ENCODE measurements at places on chromosomes 3 and 15. TPM values are rescaled to one million over a fixed set of nuclear protein-coding genes. Genes with fewer than 3 reads are reported as not detected.

Gene AMT
- polyA plus RNA-seq = 27.3 TPM

DNA sequence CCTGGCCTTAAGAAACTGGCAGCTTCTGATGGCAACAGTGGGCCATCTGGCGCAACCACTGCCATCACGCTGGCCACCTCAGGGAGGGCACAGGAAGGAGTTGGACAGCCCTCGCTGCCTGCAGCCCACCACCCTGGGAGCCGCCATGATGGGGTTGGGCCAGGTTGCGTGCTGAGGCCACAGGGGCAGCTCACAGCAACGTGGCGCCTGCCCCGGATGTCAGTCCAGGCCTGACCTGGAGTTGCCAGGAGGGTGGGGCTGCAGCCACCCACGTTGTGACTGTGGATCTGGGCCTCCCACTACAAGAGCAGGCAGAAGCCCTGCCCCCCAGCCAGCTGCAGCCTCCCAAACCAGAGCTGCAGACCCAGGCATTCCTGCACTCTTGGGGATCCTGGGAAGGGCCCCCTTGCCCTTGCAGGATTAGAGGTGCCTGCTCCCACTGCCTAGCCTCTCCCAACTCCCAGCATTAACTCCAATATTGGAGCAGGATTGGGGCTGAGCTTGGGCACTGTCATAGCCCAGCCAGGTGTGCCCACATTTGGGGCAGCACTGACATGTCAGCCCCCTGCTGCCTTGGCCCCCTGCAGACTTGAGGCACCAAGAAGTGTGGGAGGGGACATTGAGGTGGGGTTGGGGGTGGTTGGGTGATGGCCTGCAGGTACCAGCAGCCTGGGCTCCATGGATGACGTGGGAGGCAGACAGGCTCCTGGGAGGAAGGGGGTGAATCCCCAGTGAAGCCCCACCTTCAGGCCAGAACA is 468.9 kb upstream of the CCDC54 start:
- DNase-seq = no peak

Gene CYP19A1
- not detected for polyA plus RNA-seq

- DNase-seq = no peak
Measured at GRCh38 chr15:76636059-76636458, 269.1 kb downstream of the SCAPER start.

GRCh38 chr3:147937341-147937740 is 528.2 kb downstream of the ZIC1 start:
- DNase-seq = no peak

- DNase-seq = peak; percentile 71
Measured at GRCh38 chr3:48157950-48158376, 30.3 kb downstream of the CDC25A start.

GRCh38 chr3:150469031-150469930 is 61.2 kb downstream of the TSC22D2 start:
- no peak for DNase-seq

DNA sequence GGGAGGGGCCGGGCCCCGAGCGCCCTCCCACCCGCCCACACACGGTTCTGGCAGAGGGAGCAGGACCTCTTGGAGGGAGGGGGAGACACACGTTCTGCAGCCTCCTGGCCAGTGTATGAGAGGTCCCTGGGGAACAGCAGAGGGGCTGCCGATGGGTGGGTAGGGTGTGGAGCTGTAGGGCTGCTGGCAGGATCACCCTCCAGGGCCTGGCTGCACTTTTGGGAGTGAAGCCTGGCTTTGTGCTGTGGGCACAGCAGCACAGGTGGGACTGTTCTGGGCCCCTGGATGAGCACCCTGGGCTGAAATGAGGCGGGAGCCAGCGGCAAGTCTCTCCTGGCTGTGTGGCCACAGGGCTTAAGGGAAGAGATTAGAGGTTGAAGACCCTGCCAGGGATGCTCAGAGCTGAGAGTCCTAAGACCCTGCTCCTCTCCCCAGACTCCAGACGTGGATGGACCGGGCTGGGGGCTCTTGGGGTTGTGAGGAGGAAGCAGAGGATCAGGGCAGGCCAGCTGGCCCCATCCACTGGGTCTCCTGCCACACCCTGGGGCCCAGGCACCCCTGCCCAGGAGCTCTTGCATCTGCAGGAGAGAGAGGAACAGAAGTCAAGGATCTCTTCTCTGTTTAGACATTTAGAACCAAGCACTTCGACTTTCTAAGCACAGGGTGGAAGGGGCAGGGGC is 45.2 kb downstream of the RGMA start:
- DNase-seq = no peak

GRCh38 chr15:81942157-81942556 is 103.7 kb downstream of the MEX3B start:
- DNase-seq = no peak

Gene SYNPR
- polyA plus RNA-seq = 0.42 TPM

DNA sequence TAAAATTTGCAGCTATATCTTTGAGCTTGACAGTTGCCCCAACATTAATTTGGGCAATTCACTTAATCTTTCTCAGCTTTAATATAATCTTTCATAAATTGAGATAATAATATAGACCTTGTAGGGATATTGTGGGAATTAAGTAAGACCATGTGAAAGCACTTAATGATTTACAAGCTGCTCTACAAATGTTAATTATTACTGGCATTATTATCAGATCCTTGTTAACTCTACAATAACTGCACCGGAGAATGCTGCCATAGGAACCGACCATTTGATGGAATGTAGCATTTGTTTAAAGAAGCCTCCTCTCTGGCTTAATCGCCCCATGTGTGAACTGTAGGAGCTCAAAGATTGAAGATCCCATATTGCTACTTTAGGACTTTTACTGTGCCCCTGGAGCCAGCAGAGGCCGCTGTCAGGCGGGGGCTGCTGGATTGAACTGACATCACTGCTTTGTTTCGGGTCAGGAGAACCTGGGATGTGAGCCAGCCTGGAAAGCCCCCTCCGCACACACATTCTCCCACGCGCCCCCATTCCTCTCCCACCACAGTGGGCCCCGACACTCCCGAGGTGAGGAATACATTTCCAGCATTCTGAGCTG is 154.2 kb upstream of the TNIK start:
- DNase-seq = no peak

- DNase-seq = no peak
Measured at GRCh38 chr3:191008074-191008473, 145.6 kb upstream of the GMNC start.

DNA sequence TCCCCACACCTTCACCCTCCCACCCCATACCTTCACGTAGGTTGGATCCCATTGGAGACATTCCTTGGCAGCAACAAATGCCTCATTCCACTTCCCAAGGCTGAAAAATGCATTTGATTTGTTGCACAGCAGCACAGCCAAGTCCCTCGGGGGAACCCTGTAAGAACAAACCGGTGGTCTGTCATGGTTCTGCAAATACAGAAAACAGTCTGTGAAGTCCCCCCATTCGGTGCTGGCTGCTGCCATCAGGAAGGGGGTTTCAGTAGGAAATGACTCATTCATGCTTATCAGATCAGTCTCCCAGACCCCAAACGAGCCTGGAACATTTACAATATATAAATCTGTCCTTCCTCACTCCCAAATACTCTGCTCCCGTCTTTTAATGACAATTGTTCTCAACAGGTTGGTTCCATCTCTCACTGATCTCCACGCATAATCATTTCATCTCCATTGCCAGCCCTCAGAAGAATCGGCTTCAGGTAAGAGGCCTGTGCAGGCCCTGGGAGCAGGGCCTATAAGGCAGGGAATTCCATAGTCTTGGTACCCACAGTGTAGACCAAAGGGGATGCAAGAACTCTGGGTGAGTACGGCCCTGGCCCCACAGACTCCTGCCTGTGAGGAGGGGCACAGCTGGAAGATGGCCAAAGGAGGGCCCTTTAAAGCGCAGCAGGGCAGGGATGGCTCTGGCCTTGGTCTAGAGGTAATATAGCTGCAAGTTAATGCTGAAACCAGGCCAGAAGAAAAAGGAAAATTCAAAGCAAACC is 41.6 kb downstream of the TRANK1 start:
- no peak for DNase-seq

DNA sequence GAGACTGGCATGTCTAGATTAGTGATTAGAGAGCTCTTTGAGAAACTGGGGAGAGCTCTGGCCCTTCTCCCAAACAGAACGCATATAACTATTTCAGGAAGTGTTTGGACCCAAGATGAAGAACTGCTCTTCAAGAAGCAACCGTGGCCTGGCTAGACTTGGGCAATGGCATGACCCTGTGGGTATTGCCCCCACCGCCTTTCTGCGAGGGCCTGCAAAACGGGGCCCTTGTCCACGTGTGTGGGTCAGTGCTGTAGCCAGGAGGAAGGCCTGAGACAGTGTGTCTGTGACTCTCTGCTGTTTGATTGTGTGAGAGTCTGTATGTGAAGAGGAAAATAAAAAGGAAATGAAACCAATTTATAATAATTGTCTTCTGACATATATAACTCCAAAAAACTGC is 42.5 kb downstream of the EEFSEC start:
- DNase-seq = no peak

Gene ZKSCAN7
- polyA plus RNA-seq = 17.9 TPM

- no peak for DNase-seq
Measured at GRCh38 chr15:47951781-47952180, 169.0 kb upstream of the SLC24A5 start.

Gene COL8A1
- 2.3 TPM for polyA plus RNA-seq

DNA sequence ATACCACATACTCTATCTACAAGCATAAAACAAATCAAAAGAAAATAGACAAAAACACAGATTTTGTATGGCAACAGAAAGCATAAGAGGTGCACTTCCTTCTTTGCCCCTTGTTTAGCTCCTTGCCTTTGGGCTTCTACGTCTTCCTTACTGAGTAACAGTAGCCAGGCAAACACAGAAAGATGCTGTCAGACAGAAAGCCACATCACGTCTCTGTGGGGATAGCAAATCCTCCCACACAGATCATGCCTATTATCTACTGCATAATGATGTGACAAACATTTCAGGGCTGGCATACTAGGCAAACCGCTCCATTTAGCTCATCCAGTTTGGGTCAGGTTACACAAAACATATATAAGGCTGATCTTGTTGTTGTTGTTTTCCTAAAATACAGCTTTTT is 92.7 kb downstream of the BOC start:
- no peak for DNase-seq

Gene ACAA1
- 57.2 TPM for polyA plus RNA-seq

DNA sequence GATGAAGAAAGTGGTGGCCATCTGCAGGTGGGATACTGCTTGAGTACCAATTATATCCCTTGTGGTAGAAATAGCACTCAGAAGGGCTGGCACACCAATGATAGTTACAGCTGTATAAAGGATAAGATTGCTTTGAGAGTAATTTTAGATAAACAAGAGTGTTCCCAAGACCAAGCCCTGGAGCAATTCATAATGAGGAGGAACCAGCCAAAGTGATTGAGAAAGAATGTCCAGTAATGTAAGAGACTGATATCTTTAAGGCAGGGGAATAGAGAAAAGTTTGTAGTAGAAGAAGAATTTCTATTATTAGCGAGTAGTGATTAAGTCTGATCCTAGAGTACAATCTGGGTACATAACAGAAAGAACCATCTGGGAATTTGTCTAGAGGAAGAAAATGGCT is 945.1 kb downstream of the OTOL1 start:
- DNase-seq = no peak

Gene PYDC2
- not detected for polyA plus RNA-seq

- DNase-seq = no peak
Measured at GRCh38 chr15:74245342-74245931, 9.3 kb downstream of the CCDC33 start.

Gene SLC2A2
- polyA plus RNA-seq = 0.17 TPM

DNA sequence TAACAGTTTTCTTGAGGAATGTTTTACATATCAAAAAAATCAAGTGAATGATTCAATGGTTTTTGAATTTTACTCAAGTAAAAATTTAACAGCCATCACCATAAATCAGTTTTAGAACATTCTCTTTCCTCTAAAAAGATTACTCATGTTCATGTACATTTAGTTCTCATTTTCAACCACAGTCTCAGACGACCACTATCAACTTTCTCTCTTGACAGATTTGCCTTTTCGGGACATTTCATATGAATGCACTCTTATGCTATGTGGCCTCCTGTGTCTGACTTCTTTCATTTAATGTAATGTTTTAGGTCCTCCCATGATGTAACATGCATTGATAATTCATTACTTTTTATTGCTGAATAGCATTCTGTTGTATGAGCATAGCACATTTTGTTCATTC is 309.3 kb upstream of the PLSCR5 start:
- DNase-seq = no peak

DNA sequence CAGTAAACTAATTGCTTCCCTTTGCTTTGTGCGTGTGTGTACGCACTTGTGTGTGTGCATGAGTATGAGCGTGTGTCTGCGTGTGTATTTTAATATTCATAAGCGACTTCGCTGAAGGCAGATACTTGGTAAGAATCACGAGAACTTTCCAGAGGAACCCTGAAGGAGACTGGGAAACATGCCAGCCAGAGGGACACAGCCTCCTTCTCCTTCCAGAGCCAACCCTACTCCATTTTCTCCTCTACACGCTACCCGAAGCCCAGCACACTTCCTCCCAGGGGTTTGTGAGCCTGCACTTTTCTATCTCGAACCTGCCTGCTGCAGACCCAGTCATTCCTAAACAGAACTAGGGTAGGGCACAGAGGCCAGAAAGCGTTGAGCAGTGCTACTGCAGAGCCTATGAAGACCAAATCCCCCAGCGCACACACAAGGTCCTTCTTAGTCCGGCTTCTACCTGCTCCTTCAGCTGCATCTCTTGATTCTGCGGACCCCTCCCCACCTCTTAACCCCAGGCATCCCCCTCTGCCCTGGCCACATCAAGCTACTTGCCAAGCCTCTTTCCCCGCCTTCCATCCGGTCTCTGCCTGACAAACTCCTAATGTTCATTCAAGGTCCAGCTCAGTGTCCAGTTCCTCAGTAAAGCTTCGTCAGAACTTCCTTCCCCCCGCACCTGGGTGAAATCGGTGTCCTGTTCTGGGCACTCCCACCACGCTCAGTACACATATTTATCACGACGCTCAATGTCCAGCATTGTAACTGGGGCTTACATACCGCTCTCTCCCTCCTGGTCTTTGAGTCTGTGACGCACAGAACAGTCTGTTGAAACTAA is 191.8 kb downstream of the FAM43A start:
- DNase-seq = no peak

DNA sequence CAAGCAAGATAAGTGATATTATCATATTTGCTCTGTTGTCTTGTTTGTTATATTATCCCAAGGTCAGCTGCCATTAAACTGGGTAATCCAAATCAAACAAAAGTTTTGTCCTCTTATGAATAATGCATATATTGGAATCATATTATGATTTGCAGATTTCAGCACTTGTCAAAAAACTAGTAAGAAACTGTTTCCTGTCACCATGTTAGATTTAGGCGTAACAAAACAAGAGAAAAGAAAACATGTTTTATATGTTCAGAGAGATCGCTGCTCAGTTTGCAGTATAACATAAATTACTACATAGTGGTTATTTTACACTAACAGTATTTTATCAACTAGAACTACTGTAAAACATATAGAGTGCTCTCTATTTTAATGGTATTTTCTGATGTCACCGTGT is 123.4 kb upstream of the ICE2 start:
- no peak for DNase-seq

Gene RAP2B
- 23.6 TPM for polyA plus RNA-seq

DNA sequence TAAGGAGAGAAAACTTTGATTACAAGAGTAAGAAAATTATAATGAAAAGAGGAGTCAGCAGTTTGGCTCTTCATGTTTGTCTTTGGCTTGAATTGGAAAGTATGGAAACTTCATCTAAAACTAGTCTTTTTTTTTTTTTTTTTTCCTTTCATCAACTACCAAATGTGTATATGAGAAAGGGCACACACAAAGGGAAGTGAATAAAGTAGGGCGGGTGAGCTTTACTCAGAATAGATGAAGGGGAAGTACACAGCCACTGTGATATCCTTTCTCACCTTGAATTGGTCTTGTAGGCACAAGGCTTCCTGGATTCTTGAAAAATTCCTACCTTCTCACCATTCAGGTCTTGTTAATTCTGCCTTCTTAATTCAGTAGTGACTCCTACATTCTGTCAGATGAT is 652.3 kb upstream of the KCNMB2 start:
- DNase-seq = no peak

- no peak for DNase-seq
Measured at GRCh38 chr3:52153389-52154096, 680 bp downstream of the POC1A start.

Gene SENP5
- polyA plus RNA-seq = 31.9 TPM

All from left lung (tissue), 14 donors.